NCI-H446 (cell line): ENCODE measurements at places on chromosomes 2 and 18.

DNA sequence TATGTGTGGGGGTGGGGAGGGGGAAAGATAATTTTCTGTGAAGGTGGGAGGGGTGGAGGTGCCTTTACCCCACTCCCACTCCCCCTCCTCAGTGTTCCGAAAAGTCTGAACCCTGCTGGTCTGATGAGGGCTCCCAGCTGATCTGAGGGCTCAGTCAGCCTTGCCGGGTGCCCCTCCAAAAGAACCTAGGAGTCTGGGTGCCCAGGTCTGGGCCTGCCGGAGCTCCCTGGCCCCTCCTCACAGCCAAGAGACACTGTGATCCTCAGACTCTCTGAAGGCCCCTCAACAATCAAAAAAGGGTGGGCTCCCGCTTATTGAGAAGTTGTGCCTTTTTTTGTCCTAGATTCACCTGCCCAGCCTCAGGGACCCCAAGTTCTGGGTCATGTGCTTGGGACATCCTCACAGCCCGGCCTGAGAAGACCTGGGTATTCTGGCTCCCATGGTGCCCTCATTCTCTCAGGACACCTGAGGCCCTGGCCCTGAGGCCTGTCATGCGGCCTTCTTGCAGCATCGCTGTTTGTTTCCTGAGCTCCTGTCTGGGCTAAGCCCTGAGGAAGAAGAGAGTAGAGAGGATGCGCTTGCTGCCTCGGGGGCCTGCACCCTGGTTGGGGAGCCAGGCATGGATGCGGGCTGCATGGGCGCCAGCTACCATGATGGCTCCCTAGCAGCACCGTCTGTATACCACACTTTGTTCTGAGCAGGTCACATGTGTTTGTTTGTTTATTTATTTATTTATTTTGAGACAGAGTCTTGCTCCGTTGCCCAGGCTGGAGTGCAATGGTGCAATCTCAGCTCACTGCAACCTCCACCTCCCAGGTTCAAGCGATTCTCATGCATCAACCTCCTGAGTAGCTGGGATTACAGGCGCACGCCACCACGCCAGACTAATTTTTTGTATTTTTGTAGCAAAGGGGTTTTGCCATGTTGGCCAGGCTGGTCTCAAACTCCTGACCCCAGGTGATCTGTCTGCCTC lies 44.0 kb downstream of the SDC1 start:
- DNase-seq = no peak

DNA sequence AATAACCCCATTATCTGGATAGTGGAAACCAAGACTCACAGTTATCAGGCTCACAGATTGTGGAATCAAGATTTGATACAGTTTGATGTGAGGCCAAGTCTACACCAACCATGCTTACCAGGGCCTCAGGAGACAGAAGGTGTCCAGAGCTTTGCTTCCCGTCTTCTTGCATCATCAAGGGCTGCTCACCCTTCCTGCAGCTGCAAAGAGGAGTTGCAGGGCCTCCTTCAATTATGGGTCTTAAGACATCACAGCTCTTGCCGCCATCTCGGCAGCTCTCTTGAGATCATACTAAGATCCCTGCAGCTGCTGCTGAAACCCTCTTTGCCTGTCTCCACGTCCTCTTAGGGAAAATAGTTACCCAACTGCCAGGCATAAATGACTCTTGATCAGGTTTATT lies 176.0 kb downstream of the MGAT5 start:
- DNase-seq = no peak

GRCh38 chr2:159550231-159550630 lies 66.1 kb downstream of the BAZ2B start:
- DNase-seq = no peak

- DNase-seq = no peak
Measured at GRCh38 chr2:101617188-101617587, 80.3 kb upstream of the MAP4K4 start.
